ENCODE measurements at places on chromosomes 12 and 14.
A peak's percentile ranks its signal among the peaks of the same experiment; 100 is the strongest.

- DNase-seq, result no peak
Measured at GRCh38 chr14:22945642-22946041, 11.2 kb downstream of the HAUS4 start.

GRCh38 chr12:27785882-27786570, 6.0 kb upstream of the MANSC4 start:
- peak; percentile 59 for DNase-seq

- no peak for DNase-seq
Measured at GRCh38 chr12:7303230-7303629, 642 bp upstream of the ACSM4 start.

GRCh38 chr12:89753997-89754396, 45.4 kb upstream of the ATP2B1 start:
- no peak for DNase-seq

DNA sequence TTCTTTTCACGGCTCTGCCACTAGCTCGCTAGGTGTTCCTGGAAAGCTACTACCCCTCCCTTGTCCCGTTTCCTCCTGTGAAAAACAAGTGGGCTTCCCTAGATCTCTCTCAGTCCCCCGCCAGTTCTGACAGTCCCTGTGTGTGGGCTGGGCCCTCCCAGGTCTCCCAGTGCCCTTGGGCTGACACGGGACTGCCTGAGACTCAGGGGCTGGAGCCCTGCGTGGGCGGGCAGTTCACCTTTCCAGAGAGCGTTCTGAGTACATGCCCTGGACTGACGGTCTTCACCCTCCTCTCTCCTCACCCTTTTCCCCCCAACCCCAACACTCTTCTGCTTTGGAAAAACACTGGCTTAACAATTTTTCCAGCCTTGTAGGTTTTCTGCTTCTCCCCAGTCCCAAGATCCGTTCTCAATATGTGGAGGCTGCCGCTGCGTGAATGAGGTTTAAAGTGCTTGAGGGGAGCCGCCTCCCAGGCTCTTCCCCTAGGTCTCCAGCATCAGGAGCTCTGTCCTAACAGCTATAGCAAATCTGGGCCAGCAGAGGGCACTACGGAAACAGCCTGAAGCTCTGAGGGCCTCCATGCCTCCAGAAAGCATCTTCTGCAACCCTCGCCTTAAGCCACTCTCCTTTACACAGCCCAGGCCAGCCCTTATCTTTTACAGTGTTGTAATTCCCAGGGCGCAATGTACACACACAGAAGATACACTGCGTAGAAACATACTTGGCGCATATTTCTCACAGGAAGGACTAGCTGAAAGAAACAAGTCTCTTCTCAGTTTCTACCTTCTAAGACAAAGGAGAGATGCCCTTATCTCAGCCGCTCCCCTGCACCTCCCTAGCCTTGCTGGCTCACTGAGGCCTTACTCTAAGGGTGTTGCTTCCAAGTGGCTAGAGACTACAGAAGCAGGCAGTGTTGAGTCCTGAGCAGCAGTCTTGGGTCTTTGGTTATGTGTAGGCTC, 10.4 kb upstream of the DCD start:
- DNase-seq, result peak; percentile 62

Data from cardiac muscle cell (in vitro differentiated cells and primary cell).